ENCODE measurements at places on chromosomes 6 and 20. TPM values are rescaled to one million over a fixed set of nuclear protein-coding genes. Genes with fewer than 3 reads are reported as not detected.

DDX43 gene
- total RNA-seq: not detected

ACTL10 gene
- total RNA-seq: 0.36 TPM

NOTCH4 gene
- 4.7 TPM for total RNA-seq

PRL gene
- not detected for total RNA-seq

SLC18B1 gene
- total RNA-seq: 19.5 TPM

- no peak for DNase-seq
Observed at GRCh38 chr6:35413911-35414310, 38.2 kb upstream of the FANCE start.

DNA sequence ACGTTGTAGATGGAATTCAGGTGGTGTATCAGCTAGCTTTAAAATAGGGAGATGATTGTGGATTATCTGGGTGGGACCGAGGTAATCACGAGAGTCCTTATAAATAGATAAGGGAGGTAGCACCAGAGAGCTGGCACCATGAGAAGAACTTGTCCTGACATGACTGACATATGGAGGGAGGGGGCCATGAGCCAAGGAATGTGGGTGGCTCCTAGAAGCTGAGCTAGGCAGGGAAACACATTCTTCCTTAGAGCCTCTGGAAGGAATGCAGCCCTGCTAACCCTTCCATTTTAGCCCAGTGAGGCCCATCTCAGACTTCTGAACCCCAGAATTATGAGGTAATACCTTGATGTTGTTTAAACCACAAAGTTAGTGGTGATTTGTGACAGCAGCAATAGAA, 321.1 kb upstream of the SULF2 start:
- DNase-seq: no peak

DNA sequence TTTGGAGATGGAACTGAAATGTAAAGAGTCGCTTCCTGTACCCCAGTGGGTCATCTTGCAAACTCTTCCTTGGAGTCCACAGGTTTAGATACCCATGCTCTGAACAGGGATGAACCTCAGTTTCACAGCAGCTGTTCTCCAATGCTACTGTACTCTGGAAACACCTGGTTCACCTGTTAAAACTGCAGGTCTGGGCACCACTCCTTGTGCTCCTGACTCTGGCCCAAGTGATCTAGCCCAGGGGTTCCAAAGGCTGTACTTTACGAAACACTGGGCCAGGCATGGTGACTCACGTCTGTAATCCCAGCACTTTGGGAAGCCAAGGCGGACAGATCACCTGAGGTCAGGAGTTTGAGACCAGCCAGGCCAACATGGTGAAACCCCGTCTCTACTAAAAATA, 102.1 kb downstream of the ATP9A start:
- DNase-seq: no peak
